ENCODE measurements at places on chromosomes 2 and 18.

GRCh38 chr2:113122364-113122763, 5.0 kb upstream of the IL1RN start:
- H3K4me3 ChIP-seq: no peak overlapping the region
- H3K36me3 ChIP-seq: no peaks in the 10 kb centered on the region
- no peak overlapping the region for H3K27ac ChIP-seq
- no peak for DNase-seq
- H3K27me3 ChIP-seq: no peaks in the 10 kb centered on the region
- H3K4me1 ChIP-seq: peaks cover 22% of the 10 kb centered on the region

DNA sequence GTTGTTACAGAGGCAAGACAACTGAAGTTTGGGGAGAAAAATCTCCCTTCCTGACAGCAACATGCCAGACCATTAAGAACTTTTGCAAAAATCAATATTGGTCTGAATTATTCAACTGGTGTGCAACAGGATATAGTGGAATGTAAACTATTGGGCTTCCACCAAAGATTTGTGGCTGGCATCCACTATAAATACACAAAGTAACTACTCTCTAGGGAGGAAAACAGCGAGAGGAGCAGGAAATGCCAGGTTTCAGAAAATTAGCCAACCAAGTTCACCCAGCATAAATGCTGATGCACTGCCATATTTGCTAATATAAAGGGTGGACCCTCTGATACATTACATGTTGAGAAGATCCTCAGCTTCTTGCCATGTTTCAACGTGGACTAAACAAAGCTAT, 267.6 kb upstream of the LYPD1 start:
- DNase-seq: no peak
- no peaks in the 10 kb centered on the region for H3K27me3 ChIP-seq

DNA sequence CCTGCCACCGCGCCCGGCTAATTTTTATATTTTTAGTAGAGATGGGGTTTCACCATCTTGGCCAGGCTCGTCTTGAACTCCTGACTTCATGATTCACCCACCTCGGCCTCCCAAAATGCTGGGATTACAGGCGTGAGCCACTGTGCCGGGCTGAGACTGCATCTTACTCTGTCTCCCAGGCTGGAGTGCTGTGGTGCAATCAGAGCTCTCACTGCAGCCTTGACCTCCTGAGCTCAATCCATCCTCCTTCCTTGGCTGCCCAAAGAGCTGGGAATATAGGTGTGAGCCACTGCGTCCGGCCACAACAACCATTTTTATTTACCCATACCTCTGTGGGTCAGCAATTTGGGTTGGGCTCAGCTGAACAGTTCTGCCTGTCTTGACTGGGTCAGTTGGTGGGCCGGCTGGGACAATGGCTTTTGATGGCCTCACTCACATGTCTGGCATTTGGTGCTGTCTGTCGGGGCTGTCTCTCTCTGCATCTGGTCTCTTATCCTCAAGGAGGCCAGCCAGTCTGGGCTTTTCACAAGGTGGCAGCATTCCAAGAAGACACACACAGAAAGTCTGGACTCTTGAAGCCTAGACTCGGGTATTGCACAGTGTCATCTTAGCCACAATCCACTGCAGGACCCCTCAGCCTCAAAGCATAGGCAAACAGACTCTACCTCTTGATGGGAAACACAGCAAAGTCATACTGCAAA, 116.8 kb upstream of the GATA6 start:
- no peaks in the 10 kb centered on the region for H3K36me3 ChIP-seq
- no peak for DNase-seq
- no peaks in the 10 kb centered on the region for H3K4me1 ChIP-seq
- H3K27me3 ChIP-seq: no peaks in the 10 kb centered on the region
- no peak overlapping the region for H3K4me3 ChIP-seq

DNA sequence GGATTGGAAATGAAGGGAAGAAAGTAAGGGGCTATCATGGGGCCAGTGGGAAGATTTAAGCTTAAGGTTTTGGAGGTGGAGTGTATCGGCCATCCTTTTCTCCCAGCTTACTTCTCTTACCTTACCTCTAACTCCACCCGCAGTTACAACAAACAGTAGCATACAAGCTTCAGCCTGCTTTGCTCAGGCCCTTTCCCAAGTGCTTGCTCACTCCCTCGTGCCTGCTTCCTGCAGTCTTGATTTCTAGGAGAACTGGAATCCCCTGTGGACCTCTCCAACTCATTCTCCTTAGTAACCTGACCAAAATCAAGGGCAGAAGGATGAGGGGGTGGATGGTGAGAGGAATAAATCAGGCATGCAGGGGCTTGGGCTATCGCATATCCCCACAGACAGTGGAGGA, 5.8 kb upstream of the LYG2 start:
- no peak overlapping the region for H3K27ac ChIP-seq
- H3K4me3 ChIP-seq: no peak overlapping the region
- DNase-seq: no peak
- no peaks in the 10 kb centered on the region for H3K4me1 ChIP-seq

DNA sequence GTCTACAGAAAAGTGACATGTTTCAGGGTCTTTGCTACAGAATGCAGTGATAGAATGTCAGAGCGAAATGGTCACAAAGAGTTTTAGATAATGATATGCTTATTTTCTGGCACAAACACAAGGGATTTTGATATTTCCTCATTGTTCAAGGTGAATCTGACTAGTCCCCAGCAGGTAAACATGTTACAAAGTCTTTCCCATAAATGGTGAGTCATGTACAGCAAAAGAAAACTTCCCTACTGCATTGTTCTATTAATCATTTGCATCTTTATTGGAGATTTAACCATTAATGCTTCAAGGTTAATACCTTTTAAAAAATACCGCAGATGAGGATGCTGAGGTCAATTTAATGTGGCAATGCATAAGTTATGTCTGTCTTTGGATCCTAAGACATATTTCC, 19.1 kb upstream of the TRIB2 start:
- DNase-seq: no peak
- no peaks in the 10 kb centered on the region for H3K36me3 ChIP-seq
- no peaks in the 10 kb centered on the region for H3K4me1 ChIP-seq
- H3K4me3 ChIP-seq: no peak overlapping the region
- no peaks in the 10 kb centered on the region for H3K27me3 ChIP-seq

GRCh38 chr2:96522304-96523203, 14.0 kb upstream of the ARID5A start:
- peaks cover 26% of the 10 kb centered on the region for H3K4me1 ChIP-seq
- no peak overlapping the region for H3K4me3 ChIP-seq
- no peak overlapping the region for H3K27ac ChIP-seq
- DNase-seq: no peak
- H3K27me3 ChIP-seq: no peaks in the 10 kb centered on the region

- no peak for DNase-seq
- no peak overlapping the region for H3K27ac ChIP-seq
- H3K4me3 ChIP-seq: no peak overlapping the region
- H3K36me3 ChIP-seq: no peaks in the 10 kb centered on the region
- peaks cover 51% of the 10 kb centered on the region for H3K27me3 ChIP-seq
Observed at GRCh38 chr2:176561706-176562105, 292.5 kb downstream of the MTX2 start.

GRCh38 chr18:12569791-12570190, 88.1 kb downstream of the SPIRE1 start:
- H3K36me3 ChIP-seq: no peaks in the 10 kb centered on the region
- H3K27me3 ChIP-seq: no peaks in the 10 kb centered on the region
- H3K4me1 ChIP-seq: no peaks in the 10 kb centered on the region
- no peak overlapping the region for H3K27ac ChIP-seq
- no peak for DNase-seq

DNA sequence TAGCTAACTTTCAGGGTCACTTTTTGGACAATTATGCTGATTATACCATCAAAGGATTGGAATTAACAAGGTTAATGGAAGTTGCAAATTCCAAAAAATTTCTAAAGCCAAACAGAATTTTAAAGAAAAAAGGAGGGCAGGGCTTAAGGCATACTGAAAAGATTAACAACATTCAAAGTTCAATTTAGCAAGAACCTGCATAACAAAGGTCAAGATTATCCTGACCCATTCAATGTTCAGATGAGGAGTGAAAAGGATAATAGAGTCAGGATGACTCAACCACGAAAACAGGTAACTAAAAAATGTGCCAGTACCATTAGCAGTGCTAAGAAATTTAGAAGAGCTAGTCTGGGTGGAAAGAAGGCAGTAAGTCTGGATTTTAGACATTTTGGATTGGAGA, 139.8 kb upstream of the HNMT start:
- no peaks in the 10 kb centered on the region for H3K36me3 ChIP-seq
- H3K4me3 ChIP-seq: no peak overlapping the region
- no peaks in the 10 kb centered on the region for H3K4me1 ChIP-seq
- no peak for DNase-seq
- H3K27me3 ChIP-seq: no peaks in the 10 kb centered on the region

- no peaks in the 10 kb centered on the region for H3K4me1 ChIP-seq
- H3K36me3 ChIP-seq: no peaks in the 10 kb centered on the region
- H3K27me3 ChIP-seq: no peaks in the 10 kb centered on the region
- no peak for DNase-seq
- no peak overlapping the region for H3K27ac ChIP-seq
Observed at GRCh38 chr2:18251486-18251885, 309.0 kb downstream of the RDH14 start.

- peaks cover 42% of the 10 kb centered on the region for H3K4me1 ChIP-seq
- peaks cover 16% of the 10 kb centered on the region for H3K36me3 ChIP-seq
- H3K4me3 ChIP-seq: no peak overlapping the region
- H3K27me3 ChIP-seq: no peaks in the 10 kb centered on the region
Observed at GRCh38 chr2:20617892-20618467, 32.9 kb downstream of the HS1BP3 start.

DNA sequence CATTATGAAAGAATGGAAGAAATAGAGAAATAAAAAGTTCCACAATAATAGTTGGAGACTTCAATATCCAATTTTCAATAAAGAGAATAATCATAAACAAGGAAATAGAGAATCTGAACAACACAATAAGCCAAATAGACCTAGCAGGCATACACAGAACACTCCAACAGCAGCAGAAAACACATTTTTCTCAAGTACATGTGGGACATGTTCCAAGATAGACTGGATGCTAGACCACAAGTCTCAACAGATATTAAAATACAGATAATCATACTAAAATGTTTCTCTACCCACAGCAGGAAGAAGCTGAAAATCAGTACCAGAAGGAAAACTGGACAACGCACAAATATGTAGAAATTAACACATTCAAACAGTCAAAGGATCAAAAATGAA, 113.9 kb downstream of the USP34 start:
- DNase-seq: no peak
- peak overlapping the region; percentile 51 for H3K27ac ChIP-seq
- H3K27me3 ChIP-seq: no peaks in the 10 kb centered on the region
- peaks cover 21% of the 10 kb centered on the region for H3K4me1 ChIP-seq

DNA sequence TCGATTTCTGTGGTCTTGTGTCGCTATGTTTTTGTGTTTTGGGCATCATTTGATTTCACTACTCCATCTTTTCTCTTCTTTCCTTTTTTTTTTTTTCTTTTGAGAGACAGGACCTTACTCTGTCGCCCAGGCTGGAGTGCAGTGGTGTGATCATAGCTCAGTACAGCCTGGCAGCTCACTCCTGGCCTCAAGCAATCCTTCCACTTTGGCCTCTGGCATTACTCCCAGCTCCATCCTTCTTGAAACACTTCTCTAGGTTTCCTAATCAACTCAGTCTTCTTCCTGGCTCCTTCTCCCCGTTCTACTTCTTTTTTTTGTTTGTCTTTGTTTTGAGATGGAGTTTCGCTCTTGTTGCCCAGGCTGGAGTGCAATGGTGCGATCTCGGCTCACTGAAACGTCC, 26.5 kb downstream of the TCF23 start:
- no peak for DNase-seq
- no peaks in the 10 kb centered on the region for H3K36me3 ChIP-seq
- no peaks in the 10 kb centered on the region for H3K27me3 ChIP-seq
- H3K27ac ChIP-seq: no peak overlapping the region
- H3K4me1 ChIP-seq: peaks cover 8% of the 10 kb centered on the region

DNA sequence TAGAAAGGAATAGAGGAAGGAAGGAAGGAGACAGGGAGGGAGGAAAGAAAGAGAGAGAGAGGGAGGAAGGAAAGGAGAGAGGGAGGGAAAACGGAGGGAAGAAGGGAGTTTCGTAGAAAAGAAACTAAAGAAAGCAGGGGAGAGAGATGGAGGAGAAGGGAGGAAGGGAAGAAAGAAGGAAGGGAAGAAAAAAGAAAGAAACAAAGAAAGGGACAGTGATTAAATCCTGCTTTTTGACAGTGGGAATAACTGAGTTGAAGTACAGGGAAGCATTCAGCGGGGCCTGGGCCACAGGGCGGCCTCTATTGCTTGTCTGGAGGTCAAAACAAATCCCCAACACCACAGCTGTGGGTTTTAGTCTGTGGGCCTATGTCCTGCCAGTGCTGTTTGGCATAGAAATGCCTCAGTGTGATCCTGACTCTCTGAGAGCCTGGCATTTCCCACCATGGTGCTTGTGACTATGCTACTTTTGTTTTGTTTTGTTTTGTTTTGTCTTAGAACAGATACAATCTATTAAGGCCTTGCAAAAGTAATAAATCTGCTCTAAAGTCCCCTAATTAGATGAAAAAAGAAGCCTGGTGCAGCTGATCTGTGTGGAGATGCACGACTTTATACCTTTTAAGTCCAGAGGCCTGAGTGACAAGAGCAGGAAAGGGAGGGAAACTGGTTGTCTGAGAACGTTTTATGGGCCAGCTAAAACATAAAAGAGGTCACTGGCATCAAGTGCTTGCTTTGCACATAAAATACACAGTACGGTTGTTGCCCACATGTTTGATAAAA, 40.0 kb downstream of the IL1RL2 start:
- H3K27me3 ChIP-seq: no peaks in the 10 kb centered on the region
- DNase-seq: no peak
- H3K4me1 ChIP-seq: peaks cover 19% of the 10 kb centered on the region
- H3K36me3 ChIP-seq: no peaks in the 10 kb centered on the region
- no peak overlapping the region for H3K4me3 ChIP-seq

DNA sequence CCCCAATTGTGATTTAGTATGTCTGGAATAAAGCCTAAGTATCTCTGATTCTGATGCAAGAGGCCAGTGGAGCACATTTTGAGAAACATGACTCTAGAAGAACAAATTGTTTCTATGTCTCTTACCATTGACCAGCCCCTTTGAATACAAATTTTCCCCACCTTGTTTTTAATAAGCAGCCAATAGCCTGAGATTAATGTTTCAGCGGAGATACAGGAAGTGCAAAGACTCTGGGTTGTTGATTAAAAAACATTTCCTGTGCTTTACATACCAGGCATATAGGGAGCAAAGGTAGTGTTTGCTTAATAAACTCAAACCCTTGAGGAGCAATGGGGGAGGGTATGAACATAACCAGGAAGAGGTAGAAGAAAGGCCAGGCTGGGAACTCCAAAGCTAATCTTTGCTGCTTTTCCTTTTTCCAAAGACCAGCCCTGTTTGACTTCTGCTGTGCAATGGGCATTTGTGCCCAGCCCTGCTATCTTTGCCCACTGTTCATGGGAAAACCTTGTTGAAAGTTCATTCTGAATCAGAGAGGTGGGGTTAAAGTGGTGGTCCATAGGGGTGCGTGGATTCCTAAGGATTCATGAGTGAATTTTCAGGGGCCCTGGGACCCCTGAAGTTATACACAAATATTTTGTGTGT, 29.3 kb downstream of the UPP2 start:
- DNase-seq: no peak
- no peak overlapping the region for H3K27ac ChIP-seq
- H3K36me3 ChIP-seq: no peaks in the 10 kb centered on the region
- no peaks in the 10 kb centered on the region for H3K4me1 ChIP-seq

All from spleen (tissue), 13 donors.